ENCODE measurements at places on chromosomes 4 and X. TPM values are rescaled to one million over a fixed set of nuclear protein-coding genes. Genes with fewer than 3 reads are reported as not detected.

- no peak for DNase-seq
These were observed 489.1 kb upstream of the INTU start for GRCh38 chr4:127143460-127144195.

DNA sequence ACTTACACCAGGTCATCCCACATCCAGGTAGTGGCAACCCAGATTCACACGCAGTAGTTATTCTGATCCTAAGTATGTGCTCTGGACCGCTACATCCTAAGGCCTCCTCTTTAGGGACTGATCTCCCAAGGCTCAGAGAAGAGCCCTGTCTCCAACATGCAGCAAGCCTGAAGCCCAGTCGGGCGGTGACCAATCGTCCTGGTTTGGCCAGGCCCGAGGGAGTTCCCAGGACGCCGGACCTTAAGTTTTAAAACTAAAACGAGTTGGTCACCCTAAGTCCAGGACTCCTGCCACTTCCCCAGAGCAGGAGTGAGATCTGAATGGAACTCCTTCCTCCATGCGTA is 385 bp downstream of the LYAR start:
- peak; percentile 48 for DNase-seq

Gene C4orf50
- total RNA-seq = 0.32 TPM

- DNase-seq = no peak
These were observed 66.2 kb upstream of the AFAP1 start for GRCh38 chr4:8005814-8006215.

DNA sequence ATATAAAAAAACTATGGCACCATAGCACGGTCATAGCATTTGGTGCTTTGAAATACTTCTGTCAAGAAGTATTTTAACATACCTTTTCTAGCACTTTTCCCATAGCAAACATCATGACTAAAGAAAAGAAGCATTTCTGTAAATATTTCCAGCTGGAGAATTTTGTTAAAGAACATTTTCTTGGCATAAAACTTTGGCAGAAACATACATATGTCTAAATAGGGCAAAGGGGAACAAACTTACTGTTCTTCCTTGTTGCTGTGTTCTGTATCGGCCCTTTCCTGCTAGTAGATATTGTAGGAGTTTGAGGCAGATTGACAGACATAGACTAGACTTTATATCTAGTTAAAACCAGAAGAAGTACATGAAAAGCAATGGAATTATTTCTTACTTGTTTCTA is 2368.5 kb downstream of the PCDH7 start:
- no peak for DNase-seq

DNA sequence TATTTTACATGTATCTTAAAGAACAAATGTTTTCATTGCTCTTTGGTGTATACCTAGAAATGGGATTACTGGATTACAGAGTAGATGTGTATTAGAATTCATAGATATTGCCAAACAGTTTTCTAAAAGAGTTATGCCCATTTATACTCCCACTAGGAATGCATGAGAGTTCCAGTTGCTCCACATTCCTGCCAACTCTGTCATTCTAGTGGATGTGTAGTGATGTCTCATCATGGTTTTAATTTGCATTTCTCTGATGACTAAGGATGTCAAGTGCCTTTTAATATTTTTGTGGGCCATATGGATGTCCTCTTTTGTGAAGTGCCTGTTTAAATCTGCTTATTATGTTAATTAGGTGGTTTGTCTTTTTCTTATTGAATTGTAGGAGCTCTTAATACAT is 65.6 kb upstream of the BMP2K start:
- no peak for DNase-seq

DNA sequence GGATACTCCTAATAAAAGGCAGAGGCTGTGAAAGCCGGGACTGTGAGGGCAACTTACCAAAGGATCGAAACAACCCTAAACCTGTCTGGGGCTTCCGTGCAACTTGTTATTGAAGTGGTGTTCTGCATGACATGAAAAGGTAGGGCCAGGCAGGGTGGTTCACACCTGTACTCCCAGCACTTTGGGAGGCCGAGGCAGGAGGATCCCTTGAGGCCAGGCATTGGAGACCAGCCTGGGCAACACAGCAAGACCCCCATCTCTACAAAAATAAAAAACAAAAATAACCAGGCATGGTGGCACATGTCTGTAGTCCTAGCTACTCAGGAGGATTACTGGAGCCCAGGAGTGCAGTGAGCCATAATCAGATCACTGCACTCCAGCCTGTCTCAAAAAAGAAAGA is 12.3 kb downstream of the CASP3 start:
- DNase-seq = no peak

- DNase-seq = no peak
These were observed 119.2 kb downstream of the DDX53 start for GRCh38 chrX:23118890-23119527.

DNA sequence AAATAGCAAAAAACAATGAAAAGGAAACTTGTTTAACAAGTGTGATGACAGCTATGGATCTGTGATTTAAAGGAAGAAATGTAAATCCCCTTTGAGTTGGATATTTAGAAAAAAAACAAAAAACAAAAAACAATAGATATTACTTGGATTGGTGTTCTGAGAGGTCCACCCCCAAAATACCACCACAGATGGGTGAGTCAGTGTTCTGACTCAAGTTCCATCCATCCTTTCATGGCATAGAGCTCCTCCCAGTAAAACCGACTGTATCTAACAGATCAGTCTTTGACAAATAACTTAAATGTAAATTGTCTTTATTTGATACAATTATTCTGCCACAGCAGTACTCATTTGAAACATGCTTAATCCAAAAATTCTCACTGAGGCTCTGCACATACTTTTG is 27.4 kb downstream of the TMPRSS11B start:
- DNase-seq = no peak

- no peak for DNase-seq
These were observed 247.5 kb downstream of the PDGFC start for GRCh38 chr4:156723951-156724668.

GRCh38 chrX:9476810-9477575 is 12.1 kb downstream of the TBL1X start:
- no peak for DNase-seq

DNA sequence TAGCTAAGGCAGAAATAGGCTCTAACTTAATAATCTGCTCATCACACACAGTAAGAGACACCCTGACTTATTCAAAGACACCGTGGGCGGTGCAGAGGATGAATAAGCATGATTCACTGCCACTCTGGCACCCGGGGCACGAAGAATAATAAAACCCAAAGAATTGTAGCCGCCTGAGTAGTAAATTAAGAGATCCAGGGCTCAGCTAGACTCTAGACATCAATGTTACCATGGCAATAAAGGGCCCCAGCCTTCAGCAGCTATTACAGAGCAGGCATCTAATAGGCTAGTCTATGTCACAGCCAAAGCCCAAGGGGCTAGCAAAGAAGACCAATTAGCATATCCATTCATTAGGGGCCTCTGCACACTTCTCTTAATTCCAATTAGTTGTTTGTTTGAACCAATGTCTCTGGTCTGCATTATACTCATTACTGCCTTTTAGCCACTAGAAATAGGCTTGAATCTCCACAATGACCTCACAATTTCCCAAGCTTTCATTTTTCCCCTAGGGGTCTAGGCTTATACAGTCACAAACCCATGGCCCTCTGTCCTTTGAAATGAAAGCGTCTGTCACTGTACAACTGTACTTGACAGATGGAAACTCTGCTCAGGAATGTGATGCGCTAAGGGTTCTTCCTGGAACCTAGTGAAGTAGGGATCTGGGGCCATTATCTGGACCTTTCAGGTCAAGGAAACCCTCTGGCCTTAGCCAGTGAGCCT is 3.0 kb upstream of the ATP1B4 start:
- DNase-seq = no peak

DNA sequence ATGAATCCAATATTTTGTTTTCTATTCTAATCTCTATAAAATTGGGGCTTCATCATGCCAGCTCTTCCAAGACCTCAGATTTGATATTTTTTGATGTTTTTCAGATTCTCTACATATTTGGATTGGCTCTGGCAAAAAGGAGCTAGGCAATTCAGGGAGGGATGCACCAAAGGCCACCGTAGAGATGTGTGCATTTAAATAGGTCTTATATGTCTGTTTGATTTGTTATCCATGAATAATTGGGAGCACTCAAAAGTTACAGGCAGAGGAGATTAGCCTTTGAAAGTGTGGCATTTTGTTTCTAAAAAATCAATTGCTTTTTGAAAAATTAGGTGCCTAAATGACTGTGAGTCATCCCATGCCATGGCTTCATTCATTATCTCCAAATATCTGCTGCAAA is 147.1 kb upstream of the RPS6KA6 start:
- no peak for DNase-seq

DNA sequence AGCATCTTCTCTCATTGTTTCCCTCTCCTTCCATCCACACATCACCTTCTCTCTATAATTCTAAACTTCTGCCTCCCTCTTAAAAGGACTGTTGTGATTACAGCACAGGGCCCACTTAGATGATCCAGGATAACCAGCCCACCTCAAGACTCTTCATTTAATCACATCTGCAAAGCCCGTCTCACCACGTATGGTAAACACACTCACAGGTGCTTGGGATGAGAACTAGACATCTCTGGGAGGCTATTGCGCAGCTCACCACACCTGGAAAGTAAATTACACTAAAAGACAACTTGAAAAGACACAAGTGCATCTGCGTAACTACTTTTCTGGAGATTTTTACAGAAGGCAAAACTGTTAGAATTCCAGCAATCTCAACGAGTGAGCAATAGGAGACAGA is 15.4 kb upstream of the C1QTNF7 start:
- DNase-seq = no peak

DNA sequence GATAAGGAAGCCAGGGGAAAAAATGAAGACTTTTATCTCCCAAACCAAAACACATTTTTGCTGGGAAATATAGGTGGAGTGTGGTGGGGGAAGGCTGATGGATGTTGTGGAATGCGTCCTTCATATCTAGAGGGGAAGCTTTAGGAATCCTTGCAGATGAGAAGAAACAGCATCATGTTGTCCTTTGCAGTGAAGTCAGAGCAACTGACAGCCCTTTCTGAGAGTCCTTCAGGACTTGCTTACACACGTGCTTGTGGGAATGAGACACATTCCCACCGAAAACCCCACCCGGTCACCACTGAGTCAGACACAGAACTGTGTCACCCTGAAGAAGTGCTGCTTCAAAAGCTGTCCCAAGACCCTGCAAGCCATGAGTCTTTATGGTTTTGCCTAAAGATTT is 81.5 kb downstream of the SHROOM2 start:
- DNase-seq = no peak

Gene PABPC1L2A
- not detected for total RNA-seq

- peak; percentile 89 for DNase-seq
These were observed 33.5 kb downstream of the CTBP1 start for GRCh38 chr4:1215141-1216075.
